Progenitor cell of endocrine pancreas (in vitro differentiated cells): ENCODE measurements at places on chromosomes 12 and 14. TPM values are rescaled to one million over a fixed set of nuclear protein-coding genes. Genes with fewer than 3 reads are reported as not detected.

OR6S1 gene
- total RNA-seq: not detected in 2 replicates

CCDC184 gene
- 0.12 TPM in 1 of 2 replicates, not detected in the other for total RNA-seq

C14orf93 gene
- total RNA-seq: 14.4 and 15.4 TPM in 2 replicates

VASH1 gene
- total RNA-seq: 37.1 and 43.2 TPM in 2 replicates

CCDC196 gene
- total RNA-seq: not detected in 2 replicates

TAS2R43 gene
- total RNA-seq: 1.2 and 1.9 TPM in 2 replicates

RNASE1 gene
- 4.5 and 7.1 TPM in 2 replicates for total RNA-seq

P2RX2 gene
- 0.19 TPM in 1 of 2 replicates, not detected in the other for total RNA-seq

FGF23 gene
- 0.14 and 0.40 TPM in 2 replicates for total RNA-seq

BCAT1 gene
- total RNA-seq: 52.9 and 65.8 TPM in 2 replicates

NGB gene
- total RNA-seq: not detected in 2 replicates

DNA sequence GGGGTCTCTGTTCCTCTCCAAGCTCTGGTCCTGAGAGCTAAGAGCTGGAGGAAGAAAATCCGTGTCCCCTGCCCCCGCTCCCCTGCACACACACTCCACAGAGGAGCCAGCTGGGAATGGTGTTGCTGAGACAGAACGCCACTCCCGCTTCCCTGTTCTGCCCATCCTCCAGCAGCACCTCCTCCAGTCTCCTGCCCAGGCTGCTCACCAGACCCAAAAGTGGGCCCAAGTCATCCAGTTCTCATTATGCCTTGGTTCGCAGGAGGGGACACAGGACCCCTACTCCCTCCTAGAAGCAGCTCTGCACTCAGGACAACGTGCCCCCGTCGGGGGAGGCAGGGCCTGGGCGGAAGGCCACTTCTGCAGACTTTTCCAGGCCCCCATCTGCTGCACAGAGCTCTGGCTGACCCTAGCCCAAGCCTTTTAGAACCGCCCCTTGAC lies 830 bp upstream of the TRMT61A start:
- DNase-seq: no peak

DNA sequence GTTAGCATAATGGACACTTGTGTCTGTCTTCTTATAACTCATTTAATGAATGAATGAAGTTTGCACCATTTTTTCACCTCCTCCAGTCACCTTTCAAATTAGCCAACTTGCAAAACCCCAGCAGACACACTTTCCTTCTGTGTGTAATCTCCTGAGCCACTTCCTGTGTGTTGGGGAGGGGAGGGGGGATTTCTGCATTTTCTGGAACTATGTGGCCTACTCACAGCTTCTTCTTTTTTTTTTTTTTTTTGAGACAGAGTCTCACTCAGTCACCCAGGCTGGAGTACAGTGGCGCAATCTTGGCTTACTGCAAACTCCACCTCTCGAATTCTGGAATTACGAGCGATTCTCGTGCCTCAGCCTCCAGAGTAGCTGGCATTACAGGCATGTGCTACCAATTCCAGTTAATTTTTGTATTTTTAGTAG lies 4.1 kb upstream of the SERPINA1 start:
- DNase-seq: no peak

DNA sequence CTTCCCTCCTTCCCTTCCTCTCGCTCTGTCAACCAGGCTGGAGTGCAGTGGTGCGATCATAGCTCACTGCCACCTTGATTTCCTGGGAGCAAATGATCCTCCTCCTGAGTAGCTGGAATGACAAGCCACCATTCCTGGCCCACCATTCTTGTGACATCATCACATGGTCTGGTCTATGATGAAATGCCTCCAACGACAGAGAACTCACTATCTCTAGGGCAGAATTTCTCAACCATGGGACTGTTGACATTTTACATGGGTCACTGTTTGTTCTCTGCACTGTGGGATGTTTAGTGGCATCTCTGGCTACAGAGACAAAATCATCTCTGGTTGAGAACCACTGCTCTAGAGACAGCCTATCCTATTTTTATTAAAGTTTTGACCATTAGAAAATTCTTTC lies 9.7 kb downstream of the VRK1 start:
- no peak for DNase-seq

- DNase-seq: no peak
Measured at GRCh38 chr14:103122947-103123633, at the start of gene TNFAIP2. TSS of gene TNFAIP2 (plus strand) at chr14:103123461. CDS start at chr14:103126458, 2,997 bp downstream.

GRCh38 chr14:61656341-61656740 lies 39.0 kb upstream of the HIF1A start:
- no peak for DNase-seq

DNA sequence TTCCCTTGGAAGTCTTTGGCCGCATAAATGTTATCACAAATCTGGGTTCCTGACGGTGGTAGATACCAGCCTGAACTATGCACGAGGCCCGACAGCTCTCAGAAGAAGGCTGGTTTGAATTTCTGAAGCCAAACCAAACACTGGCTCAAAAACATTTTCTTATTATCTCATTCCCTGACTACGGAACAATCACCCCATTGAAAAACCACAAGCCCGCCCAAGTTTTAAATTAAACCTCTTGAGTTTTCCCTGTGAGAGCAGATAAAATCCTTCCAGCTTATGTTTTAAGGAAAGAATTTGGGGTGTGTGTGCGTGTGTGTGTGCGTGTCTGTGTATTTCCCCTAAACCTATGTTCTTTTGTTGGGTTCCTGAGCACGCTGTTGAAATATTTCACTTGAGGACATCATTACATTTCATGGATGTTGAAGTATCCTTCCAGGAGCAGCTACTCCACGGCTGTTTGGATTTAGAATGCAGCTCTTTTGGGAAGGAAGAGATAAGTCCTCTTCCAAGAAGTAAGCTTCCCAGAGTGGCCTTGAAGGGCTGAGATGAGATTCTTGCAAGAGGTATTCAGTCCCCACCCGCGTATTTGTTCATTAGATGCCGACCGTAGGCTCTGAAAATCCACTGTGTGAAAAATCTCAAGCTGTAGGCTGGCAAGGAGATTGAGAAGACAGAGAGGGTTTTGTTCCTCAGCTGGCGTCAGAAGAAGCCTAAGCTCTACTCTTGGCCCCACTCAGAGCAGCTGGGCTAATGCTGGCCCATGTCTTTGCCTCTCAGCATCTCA lies 131.0 kb upstream of the NCOR2 start:
- no peak for DNase-seq

- no peak for DNase-seq
Measured at GRCh38 chr12:44863867-44864266, 12.2 kb downstream of the NELL2 start.

DNA sequence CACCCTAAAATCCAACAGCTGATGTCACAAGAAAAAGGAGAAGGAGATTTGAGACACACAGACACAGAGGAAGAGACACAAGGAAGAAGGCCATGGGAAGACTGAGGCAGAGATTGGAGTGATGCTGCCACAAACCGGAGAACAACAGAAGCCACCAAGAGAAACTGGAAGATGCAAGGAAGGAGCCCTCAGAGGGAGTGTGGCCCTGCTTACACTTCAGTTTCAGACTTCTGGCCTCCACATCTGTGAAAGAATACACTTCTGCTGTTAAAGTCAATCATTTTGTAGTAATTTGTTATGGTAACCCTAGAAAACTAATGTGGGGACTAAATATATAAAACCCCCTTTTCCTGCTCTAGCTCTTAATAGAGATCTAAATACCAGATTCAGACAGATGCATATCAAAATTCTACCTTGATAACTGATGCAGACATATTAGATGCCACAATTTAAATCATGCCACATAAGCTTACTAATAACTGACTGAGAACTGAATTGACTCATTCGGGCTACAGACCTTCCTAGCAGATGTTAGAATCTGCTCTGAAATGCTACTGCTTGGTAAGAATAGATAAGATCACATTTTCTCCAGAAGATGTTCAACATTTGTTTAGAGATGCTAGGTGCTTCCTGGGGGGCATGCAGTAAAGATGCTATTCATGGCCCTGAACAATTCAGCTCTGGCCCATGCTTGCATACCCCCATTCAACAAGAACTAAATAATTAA lies 113.1 kb upstream of the CCND2 start:
- DNase-seq: no peak

DNA sequence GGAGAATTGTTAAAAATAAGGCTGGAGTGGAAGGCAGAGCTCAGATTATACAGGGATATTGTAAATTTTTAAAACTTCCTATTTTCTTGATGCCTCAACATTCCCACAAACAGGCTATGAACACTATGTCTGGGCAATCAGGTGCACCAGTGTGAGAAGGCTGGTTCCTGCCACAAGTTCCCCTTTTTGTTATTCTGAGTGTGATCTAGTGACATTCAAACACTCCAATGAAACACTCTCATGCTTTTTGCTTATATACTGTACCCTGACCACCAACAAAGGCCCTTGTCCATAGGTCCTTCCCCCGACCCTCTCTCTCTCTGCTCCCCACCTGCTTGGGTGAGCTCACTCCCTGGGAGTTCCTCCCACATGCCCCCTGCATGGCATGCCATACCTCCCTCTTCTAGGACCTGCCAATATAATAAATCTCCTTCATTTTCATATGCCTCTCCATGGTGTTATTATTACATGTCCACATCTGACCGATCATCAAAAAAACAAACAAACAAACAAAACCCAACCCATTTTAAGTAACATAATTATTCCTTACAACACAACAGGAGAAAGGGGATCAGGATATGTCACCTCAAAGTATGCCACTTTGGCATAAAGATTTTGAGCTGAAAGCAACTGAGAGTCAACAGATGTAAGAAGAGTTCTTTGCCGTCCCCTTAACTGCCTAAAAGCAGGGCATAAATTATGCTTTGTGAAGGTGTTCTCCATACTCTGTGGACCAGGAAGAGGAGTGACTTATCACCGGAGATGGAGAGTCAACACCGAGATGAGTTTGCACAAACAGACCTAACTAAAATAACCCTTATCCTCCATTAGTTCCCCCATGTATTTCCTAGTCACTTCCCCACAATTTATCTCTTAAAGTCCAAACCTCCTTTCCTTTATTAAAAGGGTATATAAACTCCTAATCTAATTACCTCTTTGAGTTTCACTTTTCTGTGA lies 42.5 kb upstream of the CATSPERB start:
- DNase-seq: no peak

DNA sequence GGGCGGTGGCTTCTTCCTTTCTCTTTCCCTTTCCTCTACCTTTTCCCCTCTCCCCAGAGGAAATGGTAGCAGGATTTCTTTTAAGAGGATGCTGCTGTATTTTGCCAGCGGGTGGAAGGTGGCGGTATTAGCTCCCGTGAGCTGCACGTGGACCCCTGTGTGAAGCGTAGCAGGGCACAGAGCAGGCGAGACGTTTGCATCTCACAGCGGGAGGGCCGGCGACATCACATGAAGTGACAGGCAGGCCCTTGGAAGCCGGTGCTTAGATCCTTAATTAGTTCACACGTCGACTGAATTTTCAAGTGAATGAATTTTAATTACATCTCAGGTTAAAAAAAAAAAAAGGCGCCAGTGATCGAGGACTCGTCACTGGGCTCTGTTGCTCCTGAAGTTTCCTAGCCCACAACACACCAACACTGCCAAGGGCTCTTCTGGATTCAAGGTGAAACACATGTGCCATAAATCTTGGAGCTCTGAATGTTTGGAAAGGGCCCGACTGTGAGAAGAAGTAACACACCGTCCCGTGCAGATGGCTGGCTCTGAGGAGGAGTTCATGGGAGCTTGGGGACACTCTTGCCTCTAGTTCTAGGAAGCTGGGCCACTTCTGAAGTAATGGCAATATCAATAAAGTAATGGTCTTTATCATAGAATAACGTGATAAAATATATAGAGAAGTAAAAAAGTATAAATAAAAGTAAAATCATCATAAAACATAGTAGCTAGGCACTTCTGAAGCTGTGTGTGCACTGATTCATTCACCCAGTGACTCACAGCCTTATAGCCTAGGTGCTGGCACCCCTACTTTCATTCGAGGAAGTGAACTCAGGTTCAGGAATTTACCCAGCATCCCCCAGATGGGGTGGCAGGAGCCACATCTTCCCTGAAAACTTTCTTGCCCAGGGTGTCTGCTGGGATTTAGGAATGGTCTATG lies 75.3 kb downstream of the AACS start:
- no peak for DNase-seq

DNA sequence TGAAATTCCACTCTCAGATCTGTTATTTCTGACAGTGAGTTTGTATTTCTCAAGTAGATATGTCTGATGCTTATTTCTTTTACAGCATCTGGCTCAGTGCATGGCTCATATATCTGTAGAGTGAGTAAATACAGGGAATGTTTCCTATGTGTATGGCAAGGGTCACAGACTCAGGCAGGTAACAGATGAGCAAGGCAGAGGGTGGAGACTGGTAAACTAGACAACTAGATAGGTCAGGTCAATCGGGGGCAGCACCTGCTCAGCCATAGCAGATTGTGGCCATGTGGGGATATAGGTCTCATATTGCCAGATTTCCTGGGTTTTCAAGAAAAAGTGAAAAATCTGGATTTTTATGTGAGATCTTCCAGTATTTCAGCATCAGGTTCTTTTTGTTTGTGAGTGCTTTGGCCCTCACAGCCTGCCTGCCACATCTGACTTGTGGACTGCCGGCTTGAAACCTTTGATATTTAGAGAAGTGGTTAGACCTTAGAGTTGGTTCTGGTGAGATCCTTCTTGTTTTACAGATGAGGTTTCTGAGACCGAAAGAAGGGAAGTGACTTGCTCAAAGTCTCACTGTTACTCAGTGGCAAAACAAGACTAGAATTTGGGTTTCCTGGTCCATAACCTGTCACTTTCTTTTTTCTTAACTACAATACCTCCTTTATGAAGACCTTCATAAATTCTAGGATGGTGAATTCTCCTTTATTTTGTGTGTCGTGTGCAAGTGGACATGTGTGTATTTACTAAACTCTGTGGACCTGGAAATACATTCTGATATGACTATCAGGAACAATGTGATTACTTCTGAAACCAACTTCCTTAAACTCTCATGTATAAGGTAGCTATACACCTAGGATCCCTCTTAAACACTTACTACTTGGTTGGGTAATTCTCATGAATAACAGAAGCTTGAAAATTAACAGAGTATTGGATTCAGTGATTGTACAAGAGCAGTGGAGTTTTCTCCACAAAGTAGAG lies 34.4 kb downstream of the PROX2 start:
- DNase-seq: no peak

DNA sequence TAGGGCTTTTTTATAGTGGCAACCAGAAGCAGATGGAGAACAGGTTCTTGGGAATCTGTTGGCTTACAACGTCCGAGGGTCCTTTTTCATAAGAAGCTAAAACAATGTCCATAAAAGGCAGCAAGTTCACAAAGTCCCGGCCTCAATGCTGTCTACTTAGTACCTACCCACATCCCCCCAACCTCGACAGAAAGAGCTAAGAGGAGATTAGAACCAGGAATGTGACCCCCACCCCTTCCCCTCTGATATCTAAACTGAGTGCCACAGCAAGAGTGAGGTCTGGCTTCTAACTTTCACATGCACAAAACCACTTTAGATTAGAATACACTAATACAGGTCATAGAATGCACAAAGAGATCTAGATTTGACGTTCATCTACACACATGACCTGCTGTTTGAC lies 4.5 kb downstream of the DPF3 start:
- DNase-seq: no peak

GRCh38 chr12:16165506-16165905 lies 112.0 kb downstream of the SLC15A5 start:
- DNase-seq: no peak

DNA sequence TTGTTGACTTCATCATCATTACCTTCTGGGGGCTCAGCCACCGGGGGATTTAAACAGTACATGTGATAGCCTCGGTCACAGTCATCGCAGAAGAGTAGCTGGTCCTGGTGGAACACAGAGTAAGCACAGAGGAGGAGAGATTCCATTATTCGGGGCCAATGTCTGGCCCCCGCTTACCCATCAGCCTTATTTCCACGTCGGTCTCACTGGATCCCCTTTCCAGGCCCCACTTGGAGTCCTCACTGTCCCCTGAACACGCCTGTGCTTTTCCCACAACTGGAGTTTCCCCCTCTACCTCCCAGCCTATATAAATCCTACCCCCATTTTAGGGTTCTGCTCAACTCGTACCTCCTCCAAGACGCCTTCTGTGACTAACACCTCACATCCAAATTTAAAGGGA lies 274.0 kb downstream of the DPF3 start:
- peak; percentile 1 for DNase-seq
